Testis (tissue), 5 donors: ENCODE measurements at places on chromosomes 7 and 10. TPM values are rescaled to one million over a fixed set of nuclear protein-coding genes. Genes with fewer than 3 reads are reported as not detected.
A peak's percentile ranks its signal among the peaks of the same experiment; 100 is the strongest.

DNA sequence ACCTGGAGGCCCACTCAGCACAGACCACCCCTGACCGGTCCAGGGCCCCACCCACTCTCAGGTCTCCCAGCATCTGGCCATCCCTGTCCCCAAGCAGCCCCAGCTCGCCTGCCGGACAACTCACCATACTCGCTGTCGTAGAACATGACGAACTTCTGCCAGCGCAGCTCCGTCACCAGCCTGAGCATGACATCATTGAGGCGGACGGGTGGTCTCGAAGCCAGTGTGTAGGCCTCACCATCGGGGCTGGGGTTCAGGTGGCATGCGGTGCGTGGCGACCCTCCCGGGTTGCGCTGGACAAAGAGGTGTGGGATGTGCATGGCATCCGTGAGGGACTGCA, 160.4 kb downstream of the GRID1 start:
- no peaks in the 10 kb centered on the region for H3K4me1 ChIP-seq
- DNase-seq, result no peak
- H3K27me3 ChIP-seq, result no peaks in the 10 kb centered on the region
- no peaks in the 10 kb centered on the region for H3K36me3 ChIP-seq

DNA sequence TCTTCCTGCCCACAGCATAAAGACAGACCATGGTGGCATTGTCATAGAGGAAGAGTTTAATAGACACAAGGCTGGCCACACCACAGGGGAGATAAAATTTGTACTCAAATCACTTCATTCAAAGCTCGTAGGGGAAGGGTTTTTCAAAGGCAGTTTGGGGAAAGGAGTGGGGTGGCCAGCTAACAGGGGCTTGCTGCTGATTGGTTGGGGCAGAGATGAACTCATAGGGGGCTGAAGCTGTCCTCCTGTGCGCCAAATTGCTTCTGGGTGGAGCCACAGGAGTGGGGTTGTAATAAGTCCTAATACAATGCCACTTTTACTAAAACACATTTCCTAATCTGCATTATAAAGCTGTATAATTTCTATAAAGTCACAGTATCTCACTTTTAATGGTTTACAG, 22.5 kb downstream of the PDZD8 start:
- H3K4me1 ChIP-seq, result peaks cover 4% of the 10 kb centered on the region
- no peak overlapping the region for H3K4me3 ChIP-seq
- H3K27me3 ChIP-seq, result no peaks in the 10 kb centered on the region

DNA sequence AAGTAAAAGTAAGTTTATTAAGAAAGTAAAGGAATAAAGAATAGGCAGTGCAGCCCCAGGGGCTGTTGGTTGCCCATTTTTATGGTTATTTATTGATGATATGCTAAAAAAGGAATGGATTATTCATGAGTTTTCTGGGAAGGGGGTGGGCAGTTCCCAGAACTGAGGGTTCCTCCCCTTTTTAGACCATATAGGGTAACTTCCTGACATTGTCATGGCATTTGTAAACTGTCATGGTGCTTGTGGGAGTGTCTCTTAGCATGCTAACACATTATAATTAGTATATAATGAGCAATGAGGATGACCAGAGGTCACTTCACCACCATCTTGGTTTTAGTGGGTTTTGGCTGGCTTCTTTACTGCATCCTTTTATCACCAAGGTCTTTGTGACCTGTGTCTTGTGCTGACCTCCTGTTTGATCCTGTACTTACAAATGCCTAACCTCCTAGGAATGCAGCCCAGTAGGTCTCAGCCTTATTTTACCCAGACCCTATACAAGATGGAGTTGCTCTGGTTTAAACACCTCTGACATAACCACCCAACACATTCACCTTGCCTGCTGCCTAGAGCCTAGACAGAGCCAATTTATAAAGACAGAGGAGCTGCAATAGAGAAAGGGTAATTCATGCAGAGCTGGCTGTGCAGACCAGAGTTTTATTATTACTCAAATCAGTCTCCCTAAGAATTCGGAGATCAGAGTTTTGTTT, 10.9 kb upstream of the ERCC6 start:
- no peaks in the 10 kb centered on the region for H3K36me3 ChIP-seq
- H3K27ac ChIP-seq, result no peak overlapping the region
- DNase-seq, result no peak
- H3K27me3 ChIP-seq, result no peaks in the 10 kb centered on the region

DNA sequence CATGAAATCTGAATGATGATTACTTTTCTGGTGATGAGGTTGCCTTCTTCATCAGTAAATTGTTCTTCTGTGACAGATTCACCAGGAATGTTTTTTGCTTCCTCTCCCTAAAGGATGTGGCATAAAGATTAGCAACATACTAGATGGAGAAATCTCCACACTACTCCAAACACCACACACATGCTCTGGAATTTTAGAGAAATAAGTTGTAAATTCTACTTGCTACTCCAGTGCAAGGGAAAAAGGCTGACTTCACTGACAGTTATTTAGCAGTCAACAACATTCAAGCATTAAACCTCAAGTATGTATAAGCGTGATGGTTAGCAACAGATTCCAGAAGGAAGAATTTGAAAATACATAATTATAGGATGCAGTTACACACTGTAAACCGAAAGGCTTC, 137.9 kb upstream of the CCDC6 start:
- H3K36me3 ChIP-seq, result no peaks in the 10 kb centered on the region
- no peaks in the 10 kb centered on the region for H3K27me3 ChIP-seq
- no peak overlapping the region for H3K4me3 ChIP-seq
- H3K27ac ChIP-seq, result peak overlapping the region; percentile 50
- DNase-seq, result no peak

GRCh38 chr10:6958254-6958653, 378.2 kb upstream of the PRKCQ start:
- no peak overlapping the region for H3K27ac ChIP-seq
- no peak for DNase-seq
- H3K4me1 ChIP-seq, result no peaks in the 10 kb centered on the region
- no peak overlapping the region for H3K4me3 ChIP-seq

DNA sequence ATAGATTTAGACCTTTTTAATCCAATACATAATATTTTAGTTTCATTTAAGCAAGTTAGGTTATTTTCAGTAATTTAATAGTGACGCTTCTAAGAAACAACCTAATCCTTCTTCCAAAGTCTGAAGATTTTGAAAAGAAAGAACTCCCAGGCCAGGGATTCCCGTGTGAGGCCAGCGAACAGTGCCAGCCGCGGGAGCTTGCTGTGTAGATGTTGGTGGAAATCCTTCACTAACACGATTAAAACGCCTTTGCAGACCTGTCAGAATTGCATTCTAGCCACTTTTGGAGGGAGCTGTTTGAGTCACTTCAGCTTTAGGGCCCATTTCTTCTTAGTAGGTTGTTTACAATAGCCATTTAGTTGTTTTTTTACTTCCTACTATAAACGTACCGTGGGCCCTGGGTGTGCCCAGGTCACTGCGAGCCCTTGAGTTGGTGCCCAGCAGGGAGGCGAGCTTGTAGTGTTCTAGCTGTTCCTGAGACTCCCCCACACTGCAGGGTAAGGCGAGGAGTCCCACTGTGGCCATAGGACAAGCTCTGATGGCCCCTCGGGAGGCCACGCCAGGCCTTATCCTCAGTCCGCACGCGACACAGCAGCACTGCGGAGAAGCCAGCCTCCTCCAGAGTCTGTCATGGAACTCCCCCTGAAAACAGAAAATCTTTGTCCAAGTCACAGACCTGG, 32.3 kb downstream of the PPP2R2D start:
- H3K27me3 ChIP-seq, result no peaks in the 10 kb centered on the region
- DNase-seq, result peak; percentile 86
- no peaks in the 10 kb centered on the region for H3K36me3 ChIP-seq

DNA sequence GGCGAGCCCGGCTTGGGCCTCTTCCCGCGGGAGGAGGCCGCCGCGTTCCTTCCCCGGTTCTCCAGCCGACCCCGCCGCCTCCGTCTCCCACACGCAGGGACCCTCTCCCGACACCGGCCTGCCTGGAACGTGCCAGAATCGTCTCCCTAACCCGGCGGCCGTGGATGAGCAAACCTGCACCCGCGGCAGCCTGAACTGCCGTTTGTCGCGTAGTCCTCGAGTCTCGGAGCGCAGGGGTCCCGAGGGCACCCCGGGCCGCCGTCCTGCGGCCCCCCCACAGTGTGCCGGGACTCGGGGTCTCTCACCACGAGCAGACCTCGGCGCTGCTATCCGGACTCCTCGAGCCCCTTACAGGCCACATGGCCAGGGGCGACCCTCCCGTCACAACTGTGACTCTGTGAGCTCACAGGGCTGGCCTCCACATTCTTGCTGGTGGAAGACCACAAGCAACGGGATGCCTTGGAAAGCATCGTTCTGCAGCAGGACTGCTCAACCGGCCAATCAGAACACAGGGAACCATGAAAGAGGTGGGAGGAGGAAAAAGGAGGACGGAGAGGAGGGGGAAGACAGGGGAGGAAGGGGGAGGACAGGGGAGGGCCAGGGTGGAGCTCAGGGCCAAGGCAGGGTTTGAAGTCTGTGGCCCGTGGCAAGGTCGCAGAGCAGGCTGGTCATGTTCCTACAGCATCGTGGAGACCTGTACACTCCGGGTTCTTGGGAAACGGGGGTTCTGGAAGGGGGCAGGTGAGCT, 276.9 kb downstream of the DNAJB6 start:
- peak; percentile 41 for DNase-seq
- no peaks in the 10 kb centered on the region for H3K27me3 ChIP-seq
- H3K4me3 ChIP-seq, result peak overlapping the region; percentile 67
- H3K36me3 ChIP-seq, result no peaks in the 10 kb centered on the region
- peak overlapping the region; percentile 83 for H3K27ac ChIP-seq
- H3K4me1 ChIP-seq, result peaks cover 27% of the 10 kb centered on the region

GRCh38 chr10:88943778-88944177, 8.8 kb downstream of the ACTA2 start:
- DNase-seq, result no peak
- H3K27me3 ChIP-seq, result no peaks in the 10 kb centered on the region
- no peaks in the 10 kb centered on the region for H3K4me1 ChIP-seq
- no peak overlapping the region for H3K4me3 ChIP-seq
- H3K27ac ChIP-seq, result no peak overlapping the region

- DNase-seq, result no peak
- H3K4me3 ChIP-seq, result no peak overlapping the region
- H3K27ac ChIP-seq, result no peak overlapping the region
- no peaks in the 10 kb centered on the region for H3K4me1 ChIP-seq
Observed at GRCh38 chr10:20254497-20254896, 438.3 kb downstream of the PLXDC2 start.

- no peak overlapping the region for H3K27ac ChIP-seq
- H3K36me3 ChIP-seq, result no peaks in the 10 kb centered on the region
- no peaks in the 10 kb centered on the region for H3K4me1 ChIP-seq
Observed at GRCh38 chr7:108572480-108572879, 2.8 kb downstream of the DNAJB9 start.

DNA sequence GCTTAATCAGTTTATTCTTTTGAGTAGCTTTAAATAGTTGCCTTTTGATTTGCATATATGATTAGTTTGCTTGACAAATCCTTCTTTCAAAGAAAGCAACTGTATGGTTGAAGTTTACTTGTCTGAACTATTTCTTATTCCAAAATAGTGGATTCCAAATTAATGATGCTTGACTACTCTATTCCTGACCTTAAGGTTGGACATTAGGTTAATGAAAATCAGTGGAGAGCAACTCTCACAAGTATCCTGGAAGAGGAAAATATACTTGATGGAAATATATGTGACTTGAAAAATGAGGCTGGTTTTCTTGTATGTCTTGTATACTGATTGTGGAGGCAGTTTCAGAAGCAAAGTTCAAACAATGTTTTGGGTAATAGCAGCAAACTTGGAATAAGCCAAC, 369.2 kb upstream of the PODXL start:
- no peak overlapping the region for H3K27ac ChIP-seq
- no peaks in the 10 kb centered on the region for H3K4me1 ChIP-seq
- H3K27me3 ChIP-seq, result no peaks in the 10 kb centered on the region
- DNase-seq, result no peak

DNA sequence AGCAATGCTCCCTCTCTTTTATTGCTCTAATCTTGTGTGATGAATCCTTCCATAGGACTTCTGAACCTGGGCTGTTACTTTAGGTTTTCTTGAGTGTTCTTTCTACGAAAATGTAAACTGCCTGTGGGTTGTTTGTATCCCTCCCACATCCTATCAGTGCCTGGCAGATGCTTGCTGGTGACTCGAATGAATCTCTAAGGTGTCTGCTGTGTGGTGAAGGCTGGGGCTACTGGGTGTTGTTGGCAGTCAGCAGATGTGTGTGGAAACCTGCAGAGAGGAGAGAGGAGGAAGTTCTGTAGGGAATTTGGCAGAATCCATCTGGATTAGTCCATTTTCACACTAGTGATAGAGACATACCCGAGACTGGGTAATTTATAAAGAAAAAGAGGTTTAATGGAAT, 639.4 kb downstream of the CALN1 start:
- H3K27me3 ChIP-seq, result no peaks in the 10 kb centered on the region
- DNase-seq, result no peak
- peaks cover 3% of the 10 kb centered on the region for H3K4me1 ChIP-seq
- H3K27ac ChIP-seq, result no peak overlapping the region
- H3K36me3 ChIP-seq, result no peaks in the 10 kb centered on the region

DNA sequence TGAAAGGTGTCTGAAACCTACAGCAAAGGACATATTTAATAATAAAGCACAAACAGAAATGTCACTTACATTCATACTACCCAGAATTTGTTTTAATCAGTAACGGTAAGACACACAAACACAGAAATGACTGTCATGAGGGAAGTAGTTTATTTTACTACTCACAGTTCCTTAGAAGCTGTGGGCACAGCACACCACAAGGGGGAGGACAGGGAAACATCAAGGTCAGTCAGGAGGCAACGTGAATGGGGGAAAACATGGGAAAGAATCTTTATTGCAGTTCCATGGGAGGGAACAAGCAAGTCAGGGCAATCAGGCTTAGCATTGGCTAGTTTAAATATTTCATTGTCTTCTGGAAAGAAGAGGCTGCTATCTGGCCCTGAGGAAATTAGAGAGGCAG, 123.8 kb upstream of the PDSS1 start:
- H3K4me3 ChIP-seq, result no peak overlapping the region
- H3K36me3 ChIP-seq, result no peaks in the 10 kb centered on the region
- no peaks in the 10 kb centered on the region for H3K27me3 ChIP-seq
- DNase-seq, result no peak

DNA sequence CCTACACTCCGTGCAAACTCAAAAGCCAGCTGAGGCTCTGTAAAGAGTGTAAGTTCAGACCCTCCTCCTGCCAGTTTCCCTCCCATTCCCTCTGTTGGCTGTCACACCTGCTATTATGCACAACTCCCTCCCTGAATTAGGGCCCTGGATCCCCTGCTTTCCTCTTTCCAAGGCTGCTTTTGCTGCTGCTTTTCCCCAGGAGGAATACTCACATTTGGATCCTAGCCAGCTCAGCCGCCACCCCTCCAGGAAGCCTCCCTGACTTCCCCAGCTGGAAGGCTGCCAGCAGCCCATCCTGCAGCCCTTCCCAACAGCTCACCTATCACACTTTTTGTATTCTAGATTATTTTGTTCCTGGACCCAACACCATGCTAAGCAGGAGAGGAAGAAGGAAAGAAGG, 40.9 kb upstream of the WDR11 start:
- no peaks in the 10 kb centered on the region for H3K36me3 ChIP-seq
- no peaks in the 10 kb centered on the region for H3K27me3 ChIP-seq
- H3K27ac ChIP-seq, result no peak overlapping the region

- no peaks in the 10 kb centered on the region for H3K36me3 ChIP-seq
- DNase-seq, result no peak
- H3K27ac ChIP-seq, result no peak overlapping the region
- no peaks in the 10 kb centered on the region for H3K4me1 ChIP-seq
- no peak overlapping the region for H3K4me3 ChIP-seq
Observed at GRCh38 chr7:27030393-27031050, 65.3 kb downstream of the HOXA1 start.

NAT16 gene
- total RNA-seq, result 0.31 TPM

A1CF gene
- not detected for total RNA-seq

CFAP70 gene
- total RNA-seq, result 29.6 TPM

LRIT1 gene
- 4.0 TPM for total RNA-seq

DPP6 gene
- total RNA-seq, result 78.3 TPM

LRRC18 gene
- total RNA-seq, result 12.6 TPM

EIF3B gene
- 237 TPM for total RNA-seq
